ENCODE measurements at places on chromosomes 5 and 9. TPM values are rescaled to one million over a fixed set of nuclear protein-coding genes. Genes with fewer than 3 reads are reported as not detected.

GRCh38 chr5:140596321-140596741 lies 31.7 kb downstream of the SLC35A4 start:
- H3K4me3 ChIP-seq = no peak overlapping the region
- no peak for DNase-seq
- H3K27ac ChIP-seq = no peak overlapping the region
- peaks cover 8% of the 10 kb centered on the region for H3K4me1 ChIP-seq

GRCh38 chr5:14261235-14261634 lies 118.1 kb downstream of the TRIO start:
- H3K4me1 ChIP-seq = peaks cover 63% of the 10 kb centered on the region
- H3K4me3 ChIP-seq = no peak overlapping the region
- no peaks in the 10 kb centered on the region for H3K27me3 ChIP-seq
- DNase-seq = no peak

- peak; percentile 21 for DNase-seq
- H3K27ac ChIP-seq = no peak overlapping the region
- H3K36me3 ChIP-seq = no peaks in the 10 kb centered on the region
- H3K27me3 ChIP-seq = peaks cover 13% of the 10 kb centered on the region
These were observed 18.7 kb upstream of the PSD2 start for GRCh38 chr5:139776861-139777260.

DNA sequence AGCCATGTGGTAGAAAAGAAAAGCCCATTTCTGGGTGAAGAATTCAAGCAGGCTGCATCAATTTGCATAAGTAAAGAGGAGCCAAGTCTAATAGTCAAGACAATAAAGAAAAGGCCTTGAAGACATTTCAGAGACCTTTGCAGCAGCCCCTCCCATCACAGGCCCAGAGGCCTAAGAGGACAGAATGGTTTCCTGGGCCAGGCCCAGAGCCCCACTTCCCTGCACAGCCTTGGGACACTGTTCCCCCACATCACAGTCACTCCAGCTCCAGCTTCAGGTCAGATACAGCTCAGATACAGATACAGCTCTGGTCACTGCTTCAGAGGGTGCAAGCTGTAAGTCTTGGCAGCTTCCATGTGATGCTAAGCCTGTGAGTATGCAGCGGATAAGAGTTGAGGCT lies 29.1 kb downstream of the PLGRKT start:
- no peak overlapping the region for H3K27ac ChIP-seq
- no peak for DNase-seq
- no peaks in the 10 kb centered on the region for H3K36me3 ChIP-seq
- H3K4me1 ChIP-seq = no peaks in the 10 kb centered on the region

GRCh38 chr9:71909887-71910649 lies 925 bp downstream of the ABHD17B start:
- no peaks in the 10 kb centered on the region for H3K27me3 ChIP-seq
- DNase-seq = peak; percentile 57
- peaks cover 20% of the 10 kb centered on the region for H3K4me1 ChIP-seq
- peaks cover 4% of the 10 kb centered on the region for H3K36me3 ChIP-seq

GRCh38 chr9:99162759-99163364 lies 57.9 kb downstream of the TGFBR1 start:
- no peak overlapping the region for H3K27ac ChIP-seq
- H3K36me3 ChIP-seq = no peaks in the 10 kb centered on the region
- peaks cover 14% of the 10 kb centered on the region for H3K27me3 ChIP-seq
- H3K4me3 ChIP-seq = no peak overlapping the region

- no peaks in the 10 kb centered on the region for H3K27me3 ChIP-seq
- DNase-seq = no peak
These were observed 18.2 kb downstream of the PSIP1 start for GRCh38 chr9:15492485-15493150.

DNA sequence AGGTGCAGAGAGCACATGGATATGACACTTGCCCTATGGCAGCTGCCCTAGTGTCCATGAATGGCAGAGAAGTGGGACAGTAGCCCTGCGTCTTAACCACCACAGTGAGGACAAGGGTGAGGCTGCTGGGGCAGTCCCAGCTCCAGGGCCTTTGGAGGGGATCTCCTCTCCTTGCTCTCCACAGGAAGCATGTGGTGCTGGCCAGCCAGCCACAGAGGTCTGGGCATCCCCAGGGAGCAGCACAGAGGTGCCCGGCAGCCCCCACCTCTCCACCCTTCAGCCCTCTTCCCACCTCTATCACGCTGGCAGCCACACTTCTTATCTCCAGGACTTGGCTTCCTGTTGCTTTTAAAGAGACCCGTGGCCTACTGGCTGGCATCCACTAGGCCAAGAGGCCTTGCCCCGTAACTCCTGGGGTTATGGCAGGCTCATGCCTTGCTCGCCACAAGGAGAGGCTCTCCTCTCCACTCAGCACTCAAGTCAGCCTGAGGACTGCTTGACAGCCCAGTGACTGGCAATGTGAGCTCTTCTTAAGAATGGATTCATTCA lies 21.9 kb downstream of the CSF2 start:
- no peaks in the 10 kb centered on the region for H3K36me3 ChIP-seq
- H3K27ac ChIP-seq = peak overlapping the region; percentile 93
- peak; percentile 14 for DNase-seq
- peaks cover 42% of the 10 kb centered on the region for H3K4me1 ChIP-seq

DNA sequence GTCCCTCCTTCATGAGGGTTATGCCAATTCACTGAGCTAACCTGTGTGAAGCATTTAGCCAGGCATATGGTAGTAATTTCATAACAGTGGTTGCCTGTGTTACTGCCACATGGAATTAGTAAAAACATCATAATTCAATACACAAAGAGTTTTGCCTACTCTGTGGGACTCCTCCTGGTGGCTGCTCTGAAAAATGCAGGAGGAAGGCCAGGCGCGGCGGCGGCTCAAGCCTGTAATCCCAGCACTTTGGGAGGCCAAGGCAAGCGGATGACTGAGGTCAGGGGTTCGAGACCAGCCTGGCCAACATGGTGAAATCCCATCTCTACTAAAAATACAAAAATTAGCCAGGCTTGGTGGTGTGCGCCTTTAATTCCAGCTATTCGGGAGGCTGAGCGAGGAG lies 547.3 kb downstream of the CDK5RAP2 start:
- no peak overlapping the region for H3K4me3 ChIP-seq
- H3K36me3 ChIP-seq = no peaks in the 10 kb centered on the region
- H3K4me1 ChIP-seq = no peaks in the 10 kb centered on the region

DNA sequence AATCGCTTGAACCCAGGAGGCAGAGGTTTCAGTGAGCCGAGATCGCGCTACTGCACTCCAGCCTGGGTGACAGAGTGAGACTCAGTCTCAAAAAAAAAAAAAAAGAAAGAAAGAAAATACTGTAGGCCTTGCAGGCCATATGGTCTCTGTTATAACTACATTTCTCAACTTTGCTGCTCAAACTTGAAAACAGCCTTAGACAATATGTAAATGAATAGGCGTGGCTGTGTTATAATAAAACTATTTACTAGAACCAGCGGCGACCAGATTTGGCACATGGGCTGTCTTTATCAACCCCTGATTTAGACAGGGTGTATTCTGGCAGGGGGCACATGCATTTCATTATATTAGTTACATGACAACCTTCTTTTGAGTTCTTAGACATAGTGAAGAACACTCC lies 130.0 kb downstream of the C9orf152 start:
- peaks cover 5% of the 10 kb centered on the region for H3K36me3 ChIP-seq
- DNase-seq = no peak
- H3K4me1 ChIP-seq = peaks cover 34% of the 10 kb centered on the region
- H3K27me3 ChIP-seq = no peaks in the 10 kb centered on the region
- H3K4me3 ChIP-seq = no peak overlapping the region

DNA sequence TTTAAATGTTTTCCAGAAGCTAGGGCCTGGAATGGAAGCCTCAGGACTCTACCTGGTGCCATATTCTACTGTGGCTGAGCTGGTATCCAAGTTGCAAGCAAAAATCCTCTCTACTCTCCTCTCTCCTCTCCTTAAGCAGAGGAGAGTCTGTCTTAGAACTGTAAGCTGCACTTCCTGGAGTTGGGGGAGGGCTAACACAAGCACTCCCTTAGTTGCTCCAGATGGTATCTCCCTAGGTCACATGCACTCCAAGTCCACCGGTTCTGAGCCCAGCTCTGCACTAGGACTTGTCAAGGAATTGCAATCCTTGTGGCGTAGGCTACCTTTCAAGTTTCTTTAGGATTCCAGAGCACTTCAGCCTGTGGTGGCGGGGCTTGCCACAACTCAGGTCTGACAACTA lies 513.9 kb upstream of the RGMB start:
- no peak overlapping the region for H3K4me3 ChIP-seq
- no peaks in the 10 kb centered on the region for H3K27me3 ChIP-seq
- no peaks in the 10 kb centered on the region for H3K4me1 ChIP-seq

DNA sequence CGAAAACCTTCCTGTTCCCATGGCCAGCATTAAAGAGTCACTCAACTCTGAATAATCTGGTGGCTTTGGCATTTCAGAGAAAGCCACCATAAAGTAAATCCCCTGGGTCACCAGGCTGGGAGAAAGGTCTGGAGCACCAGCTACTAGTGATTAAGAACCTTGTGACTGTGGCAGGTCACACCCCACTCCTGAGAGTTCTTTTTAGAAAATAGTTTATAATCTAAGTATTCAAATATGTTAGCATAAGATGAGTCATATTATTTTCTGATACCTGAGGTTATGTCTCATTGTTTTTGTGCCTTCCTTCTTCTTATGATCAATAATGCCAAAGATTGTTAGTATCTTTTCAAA lies 351.7 kb downstream of the ARRDC3 start:
- H3K27ac ChIP-seq = no peak overlapping the region
- H3K27me3 ChIP-seq = peaks cover 6% of the 10 kb centered on the region
- DNase-seq = no peak
- H3K36me3 ChIP-seq = no peaks in the 10 kb centered on the region

DNA sequence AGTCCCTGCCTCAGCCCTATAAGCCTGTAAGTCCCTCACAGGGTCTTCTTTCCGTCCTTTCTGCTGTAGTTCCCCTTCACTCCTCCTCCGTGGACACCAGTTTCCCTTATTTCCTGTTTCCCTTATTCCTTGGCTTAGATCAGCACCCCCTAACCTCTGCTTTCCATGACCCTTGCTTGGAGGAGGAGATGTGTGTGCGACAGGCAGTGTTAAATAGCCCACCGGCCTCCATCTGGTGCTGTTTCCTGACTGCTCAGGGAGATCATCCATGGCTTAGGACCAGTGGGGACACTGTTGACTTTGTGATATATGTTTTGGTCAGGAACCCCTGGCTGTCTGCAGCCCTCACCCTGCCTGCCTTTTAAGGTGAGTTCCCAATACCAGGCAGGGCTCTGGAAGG lies 34.1 kb upstream of the PSD2 start:
- peaks cover 28% of the 10 kb centered on the region for H3K27me3 ChIP-seq
- no peak overlapping the region for H3K27ac ChIP-seq
- DNase-seq = peak; percentile 85
- H3K4me3 ChIP-seq = no peak overlapping the region
- H3K4me1 ChIP-seq = peaks cover 12% of the 10 kb centered on the region

DNA sequence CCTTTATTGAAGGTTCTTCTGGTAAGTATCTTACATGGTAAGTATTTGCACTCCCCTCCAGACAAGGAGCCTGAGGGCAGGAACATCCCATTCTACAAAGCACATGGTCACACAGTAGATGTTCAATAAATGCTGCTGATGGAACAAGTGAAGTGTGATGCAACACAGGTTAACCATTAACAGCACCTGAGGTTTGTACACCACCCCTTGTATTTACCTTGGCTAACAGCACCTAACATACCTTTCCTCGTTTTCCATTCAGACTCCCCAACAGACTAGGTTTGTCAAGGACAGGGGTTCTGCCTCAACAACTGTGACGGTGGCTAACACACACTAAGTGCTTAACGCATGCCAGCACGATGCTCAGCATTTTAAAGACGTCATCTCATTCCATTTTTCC lies 213.6 kb downstream of the MAPKAP1 start:
- H3K36me3 ChIP-seq = no peaks in the 10 kb centered on the region
- H3K4me1 ChIP-seq = peaks cover 16% of the 10 kb centered on the region
- H3K27me3 ChIP-seq = no peaks in the 10 kb centered on the region
- H3K4me3 ChIP-seq = no peak overlapping the region

DNA sequence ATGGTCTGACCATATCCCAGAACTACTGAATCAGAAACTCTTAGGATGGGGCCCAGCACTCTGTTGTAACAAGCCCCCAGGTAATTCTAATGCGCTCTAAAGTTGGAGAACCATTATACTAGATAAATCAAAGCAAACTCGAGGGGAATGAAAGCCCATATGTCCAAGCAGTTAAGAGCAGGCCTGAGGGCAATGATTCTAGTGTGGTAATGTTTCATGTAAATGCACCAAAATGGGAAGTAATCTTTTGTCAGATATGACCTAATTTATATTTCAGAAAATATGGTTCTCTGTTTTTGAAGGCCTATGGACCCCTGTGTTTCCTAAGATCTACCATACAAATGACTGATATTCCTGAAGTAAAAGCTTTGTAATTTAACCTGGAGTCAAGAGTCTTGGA lies 108.0 kb upstream of the PTGER4 start:
- H3K4me1 ChIP-seq = peaks cover 31% of the 10 kb centered on the region
- no peaks in the 10 kb centered on the region for H3K36me3 ChIP-seq
- DNase-seq = no peak
- H3K27me3 ChIP-seq = no peaks in the 10 kb centered on the region
- H3K4me3 ChIP-seq = no peak overlapping the region
- H3K27ac ChIP-seq = no peak overlapping the region

DNA sequence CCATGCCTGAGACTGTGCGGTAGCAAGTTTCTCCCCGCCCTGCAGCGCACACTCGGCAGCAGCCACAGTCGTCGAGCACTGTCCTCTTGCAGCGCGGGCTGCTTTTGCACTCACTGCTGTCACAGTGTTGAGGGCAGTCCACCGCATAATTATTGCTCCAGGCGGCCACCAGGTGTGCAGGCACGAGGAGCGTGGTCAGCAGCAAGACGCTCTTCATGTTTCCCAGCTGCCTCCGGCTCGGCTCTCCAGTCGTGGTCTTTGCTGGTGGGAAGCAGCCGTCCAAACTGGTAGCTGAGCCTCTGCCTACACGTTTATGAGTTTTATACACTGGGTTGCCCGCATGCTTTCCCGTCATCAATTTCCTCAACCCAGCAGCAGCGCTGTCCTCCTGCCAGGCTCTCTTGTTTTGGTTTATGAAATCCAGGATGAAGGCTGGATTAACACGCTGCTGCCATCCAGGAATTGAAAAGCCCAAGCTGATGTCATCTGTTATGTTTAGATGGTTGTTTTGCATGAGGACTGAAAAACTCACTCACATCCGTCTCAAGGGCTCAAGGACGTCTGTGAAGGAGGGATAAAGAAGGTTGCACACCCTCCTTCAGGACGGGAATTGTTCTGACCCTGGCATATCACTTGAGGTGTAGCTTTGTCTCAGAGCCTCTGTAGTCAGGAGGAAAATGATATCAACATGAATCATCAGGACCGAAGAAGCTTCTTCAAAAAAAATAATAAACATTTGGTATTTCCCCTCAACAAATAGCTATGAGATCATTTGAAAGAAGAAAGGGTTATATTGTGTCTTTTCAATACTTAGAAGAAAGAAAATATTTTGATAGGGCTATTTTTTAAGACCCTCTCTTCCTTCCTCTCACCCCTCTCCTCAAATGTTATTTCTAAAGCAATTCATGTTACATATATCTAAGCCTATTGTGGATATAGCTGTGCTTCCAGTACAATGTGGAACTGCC lies at the start of gene ESM1:
Gene ESM1, minus strand, starts transcription at position 293 of the 968 bp plus-strand sequence. Its CDS starts 76 bp downstream, at position 217.
- DNase-seq = peak; percentile 89
- peak within 1 kb of the TSS; percentile 71 for H3K4me3 ChIP-seq
- H3K27me3 ChIP-seq = no peaks in the 10 kb centered on the region
- H3K27ac ChIP-seq = peak within 1 kb of the TSS; percentile 53
- no peaks in the 10 kb centered on the region for H3K36me3 ChIP-seq

- peaks cover 4% of the 10 kb centered on the region for H3K36me3 ChIP-seq
- peaks cover 17% of the 10 kb centered on the region for H3K4me1 ChIP-seq
- no peak overlapping the region for H3K4me3 ChIP-seq
- DNase-seq = peak; percentile 56
These were observed 2.5 kb upstream of the LPCAT1 start for GRCh38 chr5:1526190-1526631.

The ANKRD31 gene
- 0.29 TPM for total RNA-seq

The MARCOL gene
- total RNA-seq = not detected

The SIT1 gene
- 0.36 TPM for total RNA-seq

The FAM153A gene
- not detected for total RNA-seq

The HNRNPA0 gene
- 24.2 TPM for total RNA-seq

The DAB2IP gene
- total RNA-seq = 60.8 TPM

The IFNA13 gene
- total RNA-seq = not detected

The SOHLH1 gene
- total RNA-seq = not detected
